ENCODE measurements at places on chromosomes 6 and 20.
A peak's percentile ranks its signal among the peaks of the same experiment; 100 is the strongest.

- no peak for DNase-seq
Measured at GRCh38 chr20:41671143-41671542, 53.0 kb upstream of the CHD6 start.

GRCh38 chr20:17287503-17287902, 60.7 kb downstream of the PCSK2 start:
- DNase-seq = no peak

DNA sequence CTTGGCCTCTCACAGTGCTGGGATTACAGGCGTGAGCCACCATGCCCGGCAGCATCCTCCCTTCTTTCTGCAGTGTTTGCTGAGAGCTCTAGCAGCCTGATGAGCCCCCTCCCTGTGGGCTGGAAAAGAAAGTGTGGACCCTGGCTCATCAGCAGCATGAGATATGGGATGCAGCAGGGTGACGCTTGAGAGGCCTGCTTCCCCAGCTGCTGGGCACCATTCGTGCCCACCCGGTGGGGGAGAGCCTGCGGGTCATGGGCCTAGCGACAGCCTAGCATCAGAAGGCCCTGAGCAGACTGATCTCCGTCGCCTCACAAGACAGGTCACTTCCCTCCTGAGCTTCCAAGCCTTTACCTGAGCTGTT, 16.0 kb upstream of the CCDC167 start:
- no peak for DNase-seq

DNA sequence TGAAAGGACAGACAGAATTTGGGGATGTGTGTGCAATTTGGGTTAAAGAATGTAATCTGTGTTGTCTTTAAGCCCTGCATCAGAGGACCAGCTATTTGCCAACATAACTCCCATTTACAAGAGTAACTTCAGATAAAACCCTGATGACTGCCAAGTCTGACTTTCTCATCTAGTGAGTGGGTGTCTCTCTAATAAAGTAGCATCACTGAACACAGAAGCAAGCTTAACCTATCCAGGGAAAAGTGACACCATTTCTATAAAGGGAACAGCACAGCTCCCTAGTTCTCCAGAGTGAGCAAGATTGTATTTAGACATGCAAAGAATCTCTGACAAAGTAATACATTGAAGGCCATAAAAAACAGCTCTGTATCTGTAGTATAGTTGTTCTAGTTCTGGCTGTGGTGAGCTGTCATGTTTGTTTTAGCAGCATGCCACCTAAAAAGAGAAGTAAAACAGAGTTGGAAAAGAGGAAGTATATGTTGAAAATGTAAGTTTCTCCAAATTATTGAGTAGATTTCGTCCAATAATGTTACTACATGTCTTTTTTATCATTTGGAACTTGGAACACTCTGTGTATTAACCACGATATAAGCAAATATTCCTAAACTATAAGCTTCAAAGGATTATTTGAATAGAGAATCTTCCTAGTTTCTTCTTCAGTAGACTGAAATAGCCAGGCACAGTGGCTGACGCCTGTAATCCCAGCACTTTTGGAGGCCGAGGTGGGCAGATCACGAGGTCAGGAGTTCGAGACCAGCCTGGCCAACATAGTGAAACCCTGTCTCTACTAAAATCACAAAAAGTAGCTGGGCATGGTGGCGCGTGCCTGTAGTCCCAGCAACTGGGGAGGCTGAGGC, 8.8 kb upstream of the PIM1 start:
- peak; percentile 53 for DNase-seq

DNA sequence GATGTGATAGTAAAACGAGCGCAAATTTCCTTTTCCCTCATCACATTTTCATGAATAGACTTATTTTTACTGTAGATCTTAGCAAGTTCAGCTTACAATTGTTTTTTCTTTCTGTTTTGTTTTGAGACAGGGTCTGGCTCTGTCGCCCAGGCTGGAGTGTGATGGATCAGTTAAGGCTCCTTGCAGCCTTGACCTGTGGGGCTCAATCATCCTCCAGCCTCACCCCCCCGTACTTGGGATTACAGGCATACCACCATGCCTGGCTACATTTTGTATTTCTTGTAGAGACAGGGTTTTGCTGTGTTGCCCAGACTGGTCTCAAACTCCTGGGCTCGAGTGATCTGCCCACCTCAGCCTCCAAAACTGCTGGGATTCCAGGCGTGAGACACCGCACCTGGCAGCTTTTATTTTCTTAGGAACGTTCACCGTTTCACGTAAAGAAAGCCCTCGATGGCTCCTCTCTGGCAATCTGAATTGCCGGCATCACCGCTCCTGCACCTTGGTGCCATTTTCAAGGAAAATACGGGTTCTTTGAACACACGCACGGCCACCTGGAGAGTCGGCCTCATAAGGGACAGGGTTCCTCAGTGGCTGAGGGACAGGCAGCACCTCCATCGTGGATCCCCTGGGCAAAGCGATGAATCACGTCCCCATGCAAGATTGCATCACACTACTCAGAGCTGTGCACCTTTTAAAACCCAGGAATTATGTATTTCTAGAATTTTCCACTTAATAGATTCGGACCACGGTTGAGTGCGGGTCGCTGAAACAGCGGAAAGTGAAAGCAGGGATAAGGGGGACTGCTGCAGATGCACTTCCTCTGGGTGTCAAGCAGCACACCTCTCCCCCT, 78.7 kb downstream of the IRF4 start:
- no peak for DNase-seq

DNA sequence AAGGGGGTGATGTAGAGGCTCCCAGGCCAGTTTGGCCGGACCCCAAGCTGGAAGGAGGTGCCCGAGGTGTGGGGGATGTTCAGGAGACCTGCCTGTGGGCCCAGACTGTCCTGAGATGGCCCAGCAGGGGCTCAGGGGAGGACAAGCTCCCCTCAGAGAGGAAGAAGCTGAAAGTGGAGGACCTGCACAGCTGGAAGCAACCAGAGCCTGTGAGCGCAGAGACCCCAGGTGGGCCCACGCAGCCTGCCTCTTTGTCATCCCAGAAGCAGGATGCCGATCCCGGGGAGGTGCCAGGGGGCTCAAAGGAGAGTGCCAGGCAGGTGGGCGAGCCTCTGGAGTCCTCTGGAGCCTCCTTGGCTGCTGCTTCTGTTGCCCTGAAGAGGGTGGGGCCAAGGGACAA, 29.7 kb downstream of the ZNF831 start:
- DNase-seq = no peak

DNA sequence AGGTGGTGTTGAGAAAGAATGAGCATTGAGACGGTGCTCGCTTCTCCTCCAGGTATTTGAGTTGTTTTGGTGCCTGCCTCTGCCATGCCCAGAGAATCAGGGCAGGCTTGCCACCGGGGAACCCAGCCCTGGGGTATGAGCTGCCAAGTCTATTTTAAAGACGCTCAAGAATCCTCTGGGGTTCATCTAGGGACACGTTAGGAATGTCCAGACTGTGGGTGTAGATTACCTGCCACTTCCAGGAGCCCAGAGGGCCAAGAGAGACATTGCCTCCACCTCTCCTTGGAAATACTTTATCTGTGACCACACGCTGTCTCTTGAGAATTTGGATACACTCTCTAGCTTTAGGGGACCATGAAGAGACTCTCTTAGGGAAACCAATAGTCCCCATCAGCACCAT, 28.3 kb downstream of the SAYSD1 start:
- DNase-seq = no peak

DNA sequence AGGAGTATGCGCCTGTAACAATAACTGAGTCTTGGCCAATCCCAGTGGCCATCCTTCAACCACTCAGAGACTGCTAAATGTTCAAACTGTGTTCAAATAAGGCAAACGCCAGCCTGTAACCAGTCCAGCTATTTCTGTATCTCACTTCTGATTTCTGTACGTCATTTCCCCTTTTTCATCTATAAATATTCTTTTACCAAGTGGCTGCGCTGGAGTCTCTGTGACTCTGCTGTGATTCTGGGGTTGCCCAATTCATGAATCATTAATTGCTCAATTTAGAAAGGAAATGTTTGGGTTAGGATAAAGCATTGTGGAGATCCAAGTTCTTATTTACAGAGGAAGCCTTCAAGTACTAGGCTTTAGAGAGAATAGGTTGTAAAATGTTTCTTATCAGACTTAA, 89.8 kb upstream of the UST start:
- no peak for DNase-seq

GRCh38 chr6:20732896-20733295, 198.6 kb downstream of the CDKAL1 start:
- no peak for DNase-seq

GRCh38 chr6:136549300-136550044, 750 bp downstream of the MAP7 start:
- peak; percentile 9 for DNase-seq

All from germinal center (tissue), 1 donor.